AG04449 (cell line): ENCODE measurements at places on chromosomes 4 and X.

DNA sequence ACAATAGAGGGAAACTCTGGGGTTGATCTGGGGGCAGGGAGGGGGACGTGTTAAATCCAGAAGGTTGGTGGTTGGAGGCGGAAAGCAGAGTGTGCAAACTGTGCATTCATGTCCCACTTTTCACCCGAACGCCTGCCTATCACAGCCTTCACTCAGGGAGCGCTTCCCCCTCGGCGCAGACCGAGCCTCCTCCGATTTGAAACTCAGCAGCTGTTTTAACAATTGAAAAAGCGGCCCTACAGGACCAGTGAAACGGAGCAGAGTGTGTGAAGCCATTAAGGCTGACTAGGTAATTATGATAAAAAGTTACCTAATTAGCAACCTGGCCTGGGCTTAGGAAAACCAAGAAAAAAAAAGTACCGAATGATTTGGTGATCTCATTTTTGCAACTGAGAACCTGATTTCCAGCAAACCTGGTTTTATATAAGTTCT is 685 bp upstream of the NDNF start:
- no peak for DNase-seq

DNA sequence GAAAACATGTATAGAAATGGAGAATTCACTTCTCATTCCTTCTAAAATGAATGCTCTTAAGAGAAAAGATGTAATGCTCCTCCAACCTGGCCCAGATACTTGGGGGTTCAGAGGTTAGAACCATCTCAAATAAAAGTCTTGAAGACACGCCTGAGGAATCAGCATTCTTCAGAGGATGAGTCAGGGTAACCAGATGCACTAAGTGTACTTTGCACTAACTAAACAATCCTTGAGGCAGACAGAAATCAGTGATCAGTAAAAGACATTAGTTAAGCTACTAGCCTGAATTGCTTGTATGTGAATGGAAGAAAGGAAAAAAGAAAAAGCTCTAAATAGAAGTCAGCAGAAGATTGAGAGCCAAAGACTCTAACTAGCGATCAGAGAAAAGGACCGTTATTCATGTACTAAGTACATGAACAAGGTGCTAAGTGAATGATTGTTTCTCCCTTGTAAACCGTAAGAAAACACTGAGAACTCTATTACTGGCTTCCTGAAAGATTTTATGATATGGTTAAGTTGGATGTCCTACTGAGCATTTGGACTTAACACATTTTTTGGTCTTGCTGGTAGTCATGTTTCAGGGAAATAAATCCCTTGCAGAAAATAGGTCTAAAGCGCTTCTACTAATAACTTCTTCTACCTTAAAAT is 738.3 kb downstream of the STPG2 start:
- no peak for DNase-seq

DNA sequence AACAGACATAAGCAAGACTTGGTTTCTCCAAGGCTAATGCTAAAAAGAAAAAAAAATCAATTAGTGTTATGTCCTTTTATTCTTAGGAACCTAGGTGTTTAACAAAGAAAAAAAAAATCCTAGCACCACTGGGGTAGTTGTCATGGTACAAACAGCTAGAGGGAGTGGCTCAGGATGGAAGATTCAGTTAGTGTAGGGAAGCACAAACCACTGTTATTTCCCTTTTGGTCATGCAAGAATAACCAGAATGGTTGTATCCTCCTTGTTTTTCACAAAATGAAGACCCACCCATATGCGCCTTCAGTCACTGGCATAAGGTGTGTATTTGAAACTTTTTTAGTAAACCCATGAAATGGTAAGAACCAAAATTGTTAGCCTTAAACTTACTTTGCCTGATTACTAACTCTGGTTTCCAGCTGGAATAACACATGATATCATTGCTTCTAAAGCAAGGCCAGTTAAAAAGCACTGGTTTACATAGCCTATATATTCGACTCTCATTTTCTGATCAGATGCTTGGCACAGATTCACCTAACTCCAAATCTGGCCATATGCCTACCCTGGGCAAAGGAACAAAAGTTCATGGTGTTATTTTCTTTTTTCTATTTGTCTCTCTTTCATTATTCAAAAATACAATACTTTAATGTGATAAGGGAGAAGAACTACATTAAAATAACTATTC is 132.6 kb downstream of the SCFD2 start:
- no peak for DNase-seq

DNA sequence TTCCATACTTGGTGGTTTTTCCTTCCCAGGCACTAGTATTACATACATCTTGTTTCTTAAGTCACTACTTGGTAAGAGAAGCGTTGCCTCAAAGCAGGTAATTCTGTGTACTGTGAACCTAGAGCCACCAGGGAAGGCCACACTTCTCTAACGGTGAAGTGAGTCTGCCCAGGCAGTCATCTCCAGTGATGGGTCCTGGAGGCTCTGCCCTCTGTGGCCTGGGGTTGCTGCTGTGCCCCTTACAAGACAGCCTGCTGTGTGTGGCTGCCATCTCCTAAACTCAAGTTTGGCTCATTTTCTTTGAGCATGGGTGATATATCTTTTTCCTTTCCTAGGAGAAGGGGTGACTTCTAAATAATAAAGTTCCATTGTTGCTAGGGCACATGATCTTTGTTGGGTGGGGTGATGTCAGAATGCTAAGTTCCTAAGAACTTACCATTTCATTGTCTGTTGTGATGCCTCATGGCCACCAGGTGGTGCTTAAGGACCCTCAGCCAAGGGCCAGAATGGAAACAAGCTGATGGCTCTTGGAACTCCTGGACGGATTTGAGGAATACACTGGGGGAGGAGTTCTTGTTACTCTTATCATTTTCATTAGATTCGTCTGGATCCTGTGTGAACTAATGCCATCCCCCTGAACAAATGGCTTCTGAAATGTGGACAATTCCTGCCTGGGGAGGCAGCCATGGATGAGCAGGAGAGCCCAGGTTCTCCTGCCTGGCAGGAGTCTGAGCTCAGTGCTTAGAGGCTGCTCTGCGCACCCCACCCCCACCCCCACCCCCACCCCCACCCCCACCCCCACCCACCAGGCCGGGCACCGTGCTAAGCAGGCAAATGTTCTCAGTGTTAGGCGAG is 41.1 kb upstream of the WDR1 start:
- no peak for DNase-seq

DNA sequence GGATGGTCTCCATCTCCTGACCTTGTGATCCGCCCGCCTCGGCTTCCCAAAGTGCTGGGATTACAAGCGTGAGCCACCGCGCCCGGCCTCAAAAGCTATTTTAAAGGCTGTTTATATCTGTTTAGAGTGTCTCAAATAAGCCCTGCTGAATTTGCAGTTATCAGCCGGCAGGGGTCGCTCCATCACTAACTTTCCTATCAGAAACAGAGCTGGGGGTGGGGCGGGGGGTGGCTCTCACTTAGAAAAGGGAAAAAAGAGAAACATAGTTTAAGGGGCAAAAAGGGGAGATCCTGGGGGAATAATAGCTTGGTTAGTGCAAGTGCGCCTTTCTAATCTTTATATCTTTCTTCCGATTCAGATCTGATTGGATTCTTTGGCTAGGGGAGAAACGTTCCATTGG is 450.7 kb downstream of the UBE2NL start:
- no peak for DNase-seq

DNA sequence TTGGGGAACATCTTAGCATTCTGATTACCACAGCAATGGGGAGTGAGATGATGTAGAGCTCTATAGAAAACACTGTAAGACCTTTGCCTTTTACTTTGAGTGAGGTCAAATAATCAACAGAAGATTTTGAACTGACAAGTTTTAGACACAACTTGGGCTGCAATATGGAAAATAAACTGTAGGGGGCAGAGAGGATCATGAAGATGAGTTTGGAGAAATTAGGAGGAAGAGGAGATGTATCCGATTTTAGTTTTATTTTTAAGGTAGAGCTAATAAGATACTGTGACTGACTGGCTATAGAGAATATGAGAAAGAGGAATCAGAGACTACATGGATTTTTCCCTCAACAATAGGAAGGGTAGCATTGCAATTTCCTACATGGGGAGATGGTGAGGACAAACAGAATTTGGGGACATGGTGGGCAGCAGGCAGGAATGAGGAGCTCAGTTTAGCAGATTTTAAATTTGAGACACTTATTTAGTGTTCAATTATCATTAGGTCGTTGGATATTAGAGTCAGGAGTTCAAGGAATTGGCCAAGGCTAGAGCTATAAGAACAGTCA is 563.1 kb downstream of the INPP4B start:
- DNase-seq, result no peak

DNA sequence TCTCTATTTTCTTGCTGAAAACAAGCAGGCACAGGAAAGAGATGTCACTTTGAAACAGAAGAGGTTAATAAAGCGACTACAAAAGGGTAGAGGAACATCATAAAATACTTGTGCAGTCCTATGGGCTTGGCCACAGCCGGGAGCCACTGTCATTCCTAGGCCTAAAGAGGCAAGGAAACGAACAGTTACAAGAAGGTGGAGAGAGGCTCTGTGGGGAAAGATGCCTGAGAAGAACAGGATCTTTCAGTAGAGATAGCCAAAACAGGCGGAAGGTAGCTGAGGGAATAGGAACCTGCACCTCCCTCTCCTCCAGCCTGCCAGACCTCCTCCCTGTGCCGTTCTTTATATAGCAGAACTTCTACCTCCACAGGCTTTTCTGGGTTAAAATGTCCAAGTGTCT is 57.4 kb upstream of the ARSJ start:
- no peak for DNase-seq

DNA sequence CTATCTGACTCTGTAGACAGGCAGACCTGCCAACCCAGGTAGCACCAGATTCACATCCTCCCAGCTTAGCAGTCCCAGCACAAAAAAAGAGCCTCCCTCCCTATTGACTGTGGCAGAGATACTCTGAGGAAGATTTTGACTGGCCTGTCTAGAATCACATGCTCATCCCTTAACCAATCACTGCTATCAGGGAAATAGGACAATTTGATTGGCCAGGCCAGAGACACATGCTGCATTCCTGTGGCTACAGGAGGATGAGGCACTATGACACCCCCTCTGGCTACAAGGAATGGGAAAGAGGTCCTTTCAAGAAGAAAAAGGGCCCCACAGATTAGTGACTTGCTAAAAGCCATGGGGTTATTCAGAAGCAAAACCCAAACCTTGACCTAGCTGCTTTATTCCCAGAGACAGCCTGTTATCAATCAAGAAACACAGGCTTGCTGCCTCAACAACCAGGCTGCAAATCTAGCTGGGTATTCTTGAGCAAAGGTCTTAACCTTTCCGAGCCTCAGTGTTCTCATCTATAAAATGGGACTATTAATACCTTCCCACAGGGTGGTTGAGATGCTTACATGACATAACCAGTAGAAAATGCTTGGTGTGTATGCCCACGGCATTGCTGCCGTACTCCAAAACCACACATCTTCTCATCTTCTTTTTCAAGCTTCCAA is 147.6 kb downstream of the BCOR start:
- no peak for DNase-seq

GRCh38 chr4:169124661-169125060 is 114.6 kb upstream of the CBR4 start:
- DNase-seq, result no peak

GRCh38 chr4:96347582-96347981 is 507.7 kb downstream of the PDHA2 start:
- no peak for DNase-seq

- DNase-seq, result no peak
Measured at GRCh38 chr4:47715716-47716416, 122.0 kb downstream of the CORIN start.

DNA sequence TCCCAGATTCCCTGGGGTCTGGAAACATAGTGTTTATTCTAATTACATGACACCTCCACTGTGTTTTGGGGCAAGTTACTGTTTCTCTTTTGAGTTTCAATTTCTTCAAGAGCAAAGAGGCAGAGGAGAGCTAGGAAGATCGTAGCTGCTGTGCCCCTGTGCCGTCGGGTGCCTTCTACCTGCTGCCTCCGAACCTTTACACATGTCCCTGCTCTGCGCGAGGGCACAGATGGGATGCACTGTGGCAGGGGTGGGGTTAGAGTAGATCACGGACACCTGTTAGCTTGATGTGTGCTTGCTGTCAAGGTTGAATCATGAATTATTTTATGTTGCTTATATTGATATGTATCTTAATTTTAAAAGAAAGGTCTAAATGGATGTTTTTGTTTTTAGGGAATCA is 71.1 kb upstream of the MSANTD1 start:
- DNase-seq, result no peak

GRCh38 chr4:94978904-94979303 is 221.1 kb downstream of the BMPR1B start:
- no peak for DNase-seq

DNA sequence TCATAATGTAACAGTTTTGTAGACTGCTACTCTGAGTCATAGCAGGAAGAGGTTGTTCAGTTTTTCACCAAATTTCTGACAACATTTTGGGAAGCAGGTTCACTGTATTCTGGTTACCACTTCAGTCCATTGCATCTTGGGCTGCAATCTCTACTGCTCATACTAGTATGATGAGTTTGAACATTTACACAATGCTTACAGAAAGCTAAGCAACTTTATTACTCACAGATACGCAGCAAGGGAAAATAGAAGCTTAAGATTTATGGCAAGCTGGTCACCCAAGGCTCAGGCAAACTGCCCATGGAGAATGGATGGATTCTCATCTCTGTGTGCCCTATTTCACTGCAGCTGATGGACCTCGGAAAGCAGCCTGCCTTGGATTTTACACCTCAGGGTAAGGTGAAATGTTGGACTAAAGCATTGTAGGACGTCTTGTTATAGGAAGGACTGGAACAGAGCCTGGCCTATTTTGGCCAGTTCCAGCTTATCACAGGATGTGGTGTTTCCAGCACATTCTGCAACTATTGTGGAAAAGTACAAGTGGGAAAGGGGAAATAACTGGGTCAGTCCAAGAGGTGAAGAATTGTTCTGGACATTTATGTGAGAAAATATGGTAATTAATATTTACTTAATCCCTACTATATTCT is 887.1 kb upstream of the AGA start:
- no peak for DNase-seq

- DNase-seq, result no peak
Measured at GRCh38 chr4:144705601-144706590, 59.9 kb downstream of the HHIP start.

DNA sequence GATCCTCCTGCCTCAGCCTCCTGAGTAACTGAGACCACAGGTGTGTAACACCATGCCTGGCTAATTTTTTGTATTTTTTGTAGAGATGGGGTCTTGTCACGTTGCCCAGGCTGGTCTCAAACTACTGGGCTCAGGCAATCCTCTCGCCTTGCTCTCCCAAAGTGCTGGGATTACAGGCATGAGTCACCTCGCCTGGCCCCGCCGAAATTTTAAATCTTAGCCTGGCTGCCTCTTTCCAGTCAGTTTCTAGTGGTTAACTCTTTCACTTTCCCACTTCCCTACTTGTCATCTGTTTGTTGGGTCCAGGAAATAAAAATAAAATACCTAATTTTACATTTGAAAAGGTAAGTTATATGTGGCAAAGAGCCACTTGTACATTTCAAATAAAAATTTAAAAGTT is 62.4 kb downstream of the TMEM165 start:
- DNase-seq, result no peak

DNA sequence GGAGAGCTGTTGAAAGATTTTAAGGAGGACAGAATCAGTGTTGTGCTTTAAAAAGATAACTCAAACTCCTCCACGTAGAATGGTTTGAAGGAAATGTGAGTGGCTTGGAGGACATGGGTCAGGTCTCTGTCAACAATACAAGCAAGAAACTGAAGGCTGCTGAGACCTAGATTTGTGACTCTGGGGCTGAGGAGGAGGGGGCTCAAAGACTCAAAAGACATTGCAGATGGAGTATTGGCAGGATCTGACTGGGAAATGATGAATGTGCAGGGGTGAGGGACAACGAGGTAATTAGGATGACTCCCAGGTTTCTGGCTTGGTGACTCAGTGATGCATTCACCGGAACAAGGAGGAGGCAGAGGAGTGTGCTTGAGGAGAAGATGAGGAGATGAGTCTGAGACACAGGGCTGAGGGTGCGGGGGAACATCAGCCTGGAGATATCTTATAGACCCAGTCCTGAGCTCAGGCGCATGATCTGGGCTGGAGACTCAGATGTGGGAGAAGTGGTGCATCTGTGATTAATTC is 3.3 kb upstream of the RPS4X start:
- DNase-seq, result no peak
